ENCODE measurements at places on chromosomes 11 and 22.

DNA sequence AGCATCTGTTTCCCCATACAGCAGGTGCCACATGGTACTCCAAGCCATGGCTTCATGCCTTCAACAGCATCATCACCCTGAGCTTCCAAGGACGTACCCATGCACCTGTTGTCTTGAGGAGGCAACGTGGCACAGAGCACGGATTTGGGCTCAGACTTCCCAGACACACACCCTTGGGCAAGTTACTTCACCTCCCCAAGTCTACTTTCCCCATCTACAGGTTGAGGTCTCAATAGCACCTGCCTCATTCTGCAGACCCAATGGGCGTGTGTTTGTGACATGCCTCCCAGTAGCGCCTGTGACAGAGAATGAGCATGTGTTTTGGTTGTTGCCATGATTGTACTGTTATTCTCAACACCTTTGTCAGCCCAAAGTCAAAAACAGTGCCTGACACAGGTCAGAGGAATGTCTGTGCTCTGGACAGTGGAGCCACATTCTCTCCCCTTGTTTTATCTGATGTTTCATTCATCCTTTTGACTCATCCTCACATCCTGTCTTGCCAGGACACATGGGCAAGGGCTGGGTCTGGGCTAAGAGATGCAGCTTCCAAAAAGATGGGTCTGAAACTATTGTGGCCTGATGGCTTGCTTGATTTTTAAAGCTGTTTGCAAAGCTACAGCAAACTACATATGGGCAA lies 53.4 kb upstream of the CCND1 start:
- DNase-seq, result no peak

DNA sequence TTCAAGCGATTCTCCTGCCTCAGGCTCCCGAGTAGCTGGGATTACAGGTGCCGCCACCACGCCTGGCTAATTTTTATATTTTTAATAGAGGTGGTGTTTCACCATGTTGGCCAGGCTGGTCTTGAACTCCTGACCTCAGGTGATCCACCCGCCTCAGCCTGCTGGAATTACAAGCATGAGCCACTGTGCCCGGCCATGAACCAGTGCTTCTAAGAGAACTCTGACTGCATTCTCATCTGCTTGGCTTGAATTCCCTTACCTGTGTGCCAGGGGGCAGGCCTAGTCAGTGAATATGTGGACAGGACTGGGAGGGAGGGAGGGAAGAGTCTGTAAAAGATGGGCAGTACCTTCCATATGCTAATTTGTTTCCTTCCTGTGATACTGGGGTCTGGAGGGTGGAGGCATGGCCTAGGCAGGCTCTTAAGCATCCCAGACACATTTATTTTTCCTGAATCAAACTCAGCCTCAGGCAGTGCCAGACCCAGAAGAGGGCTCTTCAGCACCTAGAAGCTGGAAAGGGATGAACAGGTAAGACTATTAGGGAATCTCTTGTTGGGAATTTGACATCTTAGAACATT lies 6.6 kb downstream of the RPS25 start:
- DNase-seq, result no peak

- DNase-seq, result no peak
These were observed 37.1 kb upstream of the WNT11 start for GRCh38 chr11:76243193-76243956.

- no peak for DNase-seq
These were observed 1.9 kb upstream of the DGAT2 start for GRCh38 chr11:75766443-75767227.

All from posterior cingulate gyrus (tissue), 11 donors.